ENCODE measurements at places on chromosomes 3 and 15. TPM values are rescaled to one million over a fixed set of nuclear protein-coding genes. Genes with fewer than 3 reads are reported as not detected.
A peak's percentile ranks its signal among the peaks of the same experiment; 100 is the strongest.

DNA sequence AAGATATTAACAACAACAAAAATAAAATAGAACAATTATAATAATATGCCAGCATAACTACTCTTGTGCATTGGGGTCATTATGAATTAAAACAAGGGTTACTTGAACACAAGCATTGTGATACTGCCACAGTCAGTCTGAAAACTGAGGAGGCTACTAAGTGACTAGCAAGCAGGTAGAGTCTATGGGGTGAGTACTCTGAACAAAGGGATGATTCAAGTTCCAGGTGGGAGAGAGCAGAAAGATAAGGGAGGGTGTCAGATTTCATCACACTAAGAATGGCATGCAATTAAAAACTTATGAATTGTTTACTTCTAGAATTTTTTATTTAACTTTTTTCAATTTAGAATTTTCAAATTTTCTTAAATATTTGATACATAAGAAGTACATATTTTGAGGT lies 754.4 kb upstream of the GOLIM4 start:
- no peaks in the 10 kb centered on the region for H3K36me3 ChIP-seq
- H3K4me1 ChIP-seq: no peaks in the 10 kb centered on the region
- DNase-seq: no peak
- H3K4me3 ChIP-seq: no peak overlapping the region
- H3K27ac ChIP-seq: no peak overlapping the region

DNA sequence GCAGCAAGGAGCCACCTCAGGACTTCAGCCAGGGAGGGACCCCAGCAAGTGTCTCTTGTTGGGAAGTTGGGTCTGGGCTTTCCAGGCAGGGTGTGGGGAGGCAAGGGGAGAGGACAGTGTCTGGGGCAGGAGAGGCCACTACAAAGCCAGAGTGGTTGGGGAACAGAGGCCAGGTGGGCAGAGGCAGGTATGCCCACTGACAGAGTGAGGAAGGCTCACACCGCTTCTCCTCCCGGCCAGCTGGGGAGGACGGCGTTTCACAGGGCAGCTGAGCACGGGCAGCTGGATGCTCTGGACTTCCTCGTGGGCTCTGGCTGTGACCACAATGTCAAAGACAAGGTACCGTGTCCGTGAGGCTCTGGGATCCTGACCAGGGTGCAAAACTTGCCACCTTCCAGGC lies 15.0 kb downstream of the ANKDD1A start:
- H3K27me3 ChIP-seq: no peaks in the 10 kb centered on the region
- no peaks in the 10 kb centered on the region for H3K36me3 ChIP-seq
- no peak overlapping the region for H3K4me3 ChIP-seq
- H3K4me1 ChIP-seq: peaks cover 4% of the 10 kb centered on the region
- no peak for DNase-seq
- H3K27ac ChIP-seq: no peak overlapping the region

The FGF7 gene
- 102 TPM for total RNA-seq

DNA sequence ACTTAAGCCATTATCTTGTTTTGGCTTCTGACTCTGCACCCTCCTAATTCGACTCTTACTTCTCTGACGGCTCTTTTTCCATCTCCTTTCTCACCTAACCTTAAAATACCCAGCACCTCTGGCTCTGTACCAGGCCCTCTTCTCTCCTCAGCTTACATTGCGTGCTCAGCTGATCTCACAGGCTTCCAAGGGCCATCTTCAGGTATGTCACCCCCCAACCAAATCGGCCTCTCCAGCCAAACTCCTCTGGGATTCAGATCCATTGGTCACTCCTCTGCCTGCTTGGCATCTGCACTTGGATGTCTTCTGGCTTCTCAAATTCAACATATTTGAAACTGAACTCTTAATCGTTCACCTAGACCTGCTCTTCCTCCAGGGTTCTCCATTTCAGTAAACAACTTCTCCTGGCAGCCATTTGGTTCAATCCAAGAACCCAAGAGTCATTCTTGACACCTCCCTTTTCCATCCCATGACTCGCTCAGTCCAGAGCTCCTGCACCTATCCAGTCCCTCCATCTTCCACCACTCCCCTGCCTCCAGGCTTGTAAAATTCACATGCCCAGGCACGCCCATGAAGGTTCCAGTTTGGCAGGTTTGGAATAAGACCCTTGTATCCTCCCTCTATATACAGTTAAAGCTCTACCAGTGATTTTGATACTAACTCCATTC lies 35.2 kb upstream of the SLC41A3 start:
- no peaks in the 10 kb centered on the region for H3K27me3 ChIP-seq
- no peaks in the 10 kb centered on the region for H3K36me3 ChIP-seq
- no peak for DNase-seq
- H3K4me1 ChIP-seq: no peaks in the 10 kb centered on the region
- H3K27ac ChIP-seq: no peak overlapping the region
- no peak overlapping the region for H3K4me3 ChIP-seq

DNA sequence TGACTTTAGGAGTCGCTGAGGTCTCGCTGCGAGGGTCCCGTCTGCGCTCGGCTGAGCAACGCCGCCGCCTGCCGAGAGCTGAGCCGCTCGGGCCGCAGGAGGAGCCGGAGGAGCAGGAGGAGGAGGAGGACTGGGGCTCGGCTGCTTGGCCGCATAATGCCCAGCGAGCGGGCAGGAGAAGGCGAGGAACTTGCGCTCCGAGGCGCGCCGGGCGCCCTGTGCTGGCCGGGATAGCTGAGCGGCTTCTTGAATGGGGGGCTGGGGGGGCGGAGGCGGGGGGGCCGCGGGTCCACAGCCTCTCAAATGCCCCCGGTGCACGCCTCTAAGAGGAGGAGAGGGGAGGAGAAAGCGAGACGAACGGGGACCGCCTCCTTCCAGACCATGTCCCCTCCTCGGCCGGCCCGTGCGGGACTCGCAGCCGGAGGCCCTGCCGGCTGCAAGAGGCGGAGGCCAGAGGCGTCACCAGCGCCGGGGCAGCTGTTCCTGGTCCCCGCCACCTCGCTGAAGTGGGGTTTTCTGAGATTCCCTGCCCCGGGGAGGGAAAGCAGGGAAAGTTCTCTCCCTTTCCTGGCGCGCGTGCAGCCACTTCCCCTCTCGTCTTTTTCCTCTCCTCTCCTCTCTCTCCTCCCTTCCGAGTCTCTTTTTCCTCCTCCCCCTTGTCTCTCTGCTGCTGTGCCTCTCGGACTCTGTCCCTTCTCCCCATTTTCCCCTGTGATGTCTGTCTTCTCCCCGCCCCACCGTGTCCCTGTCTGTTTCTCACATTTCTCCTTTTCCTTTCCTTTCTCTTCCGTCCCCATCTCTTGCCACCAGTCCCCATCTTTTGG lies at the start of gene ADAMTS9:
ADAMTS9 (minus strand) TSS at position 220 of the 824 bp plus-strand sequence. CDS start 343 bp downstream, outside the sequence.
- peaks cover 6% of the 10 kb centered on the region for H3K4me1 ChIP-seq
- H3K36me3 ChIP-seq: no peaks in the 10 kb centered on the region
- peak; percentile 57 for DNase-seq
- no peaks in the 10 kb centered on the region for H3K27me3 ChIP-seq
- peak within 1 kb of the TSS; percentile 98 for H3K27ac ChIP-seq

- no peak overlapping the region for H3K27ac ChIP-seq
- H3K36me3 ChIP-seq: no peaks in the 10 kb centered on the region
- H3K4me3 ChIP-seq: no peak overlapping the region
- no peaks in the 10 kb centered on the region for H3K4me1 ChIP-seq
Measured at GRCh38 chr3:87270908-87271700, 5.3 kb downstream of the POU1F1 start.

The ASB14 gene
- total RNA-seq: not detected

GRCh38 chr3:126998320-126998719 lies 15.4 kb downstream of the PLXNA1 start:
- DNase-seq: no peak
- H3K4me1 ChIP-seq: peaks cover 63% of the 10 kb centered on the region
- H3K27ac ChIP-seq: peak overlapping the region; percentile 85

DNA sequence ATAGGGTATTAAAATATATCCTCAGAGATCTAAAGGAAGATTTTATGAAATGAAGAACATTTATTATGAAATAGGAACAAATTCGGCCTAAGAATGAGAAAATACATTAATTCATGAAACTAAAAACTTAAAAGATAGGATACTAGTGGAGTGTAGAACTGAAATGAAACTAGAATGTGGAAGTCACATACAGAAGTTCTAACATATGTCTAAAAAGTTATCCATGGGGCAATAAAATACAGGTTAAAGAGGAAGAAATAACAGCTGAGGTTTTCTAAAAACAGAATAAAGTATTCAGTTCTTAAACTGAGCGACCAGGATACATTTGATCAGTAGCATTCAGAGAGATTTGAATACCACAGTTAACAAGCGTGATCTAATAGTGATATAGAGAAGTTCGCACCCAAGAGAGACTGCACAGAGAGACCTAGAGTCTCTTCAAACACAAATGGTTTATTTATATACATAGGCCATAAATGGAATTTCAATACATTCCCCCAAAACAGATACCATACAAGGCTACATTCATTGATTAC lies 85.9 kb downstream of the FEZF2 start:
- H3K36me3 ChIP-seq: peaks cover 7% of the 10 kb centered on the region
- H3K27me3 ChIP-seq: no peaks in the 10 kb centered on the region
- H3K27ac ChIP-seq: no peak overlapping the region
- H3K4me3 ChIP-seq: no peak overlapping the region
- no peaks in the 10 kb centered on the region for H3K4me1 ChIP-seq

GRCh38 chr3:171213907-171214306 lies 187.4 kb upstream of the SLC2A2 start:
- DNase-seq: no peak
- no peaks in the 10 kb centered on the region for H3K4me1 ChIP-seq
- H3K27me3 ChIP-seq: no peaks in the 10 kb centered on the region
- no peak overlapping the region for H3K27ac ChIP-seq
- no peak overlapping the region for H3K4me3 ChIP-seq
- no peaks in the 10 kb centered on the region for H3K36me3 ChIP-seq

DNA sequence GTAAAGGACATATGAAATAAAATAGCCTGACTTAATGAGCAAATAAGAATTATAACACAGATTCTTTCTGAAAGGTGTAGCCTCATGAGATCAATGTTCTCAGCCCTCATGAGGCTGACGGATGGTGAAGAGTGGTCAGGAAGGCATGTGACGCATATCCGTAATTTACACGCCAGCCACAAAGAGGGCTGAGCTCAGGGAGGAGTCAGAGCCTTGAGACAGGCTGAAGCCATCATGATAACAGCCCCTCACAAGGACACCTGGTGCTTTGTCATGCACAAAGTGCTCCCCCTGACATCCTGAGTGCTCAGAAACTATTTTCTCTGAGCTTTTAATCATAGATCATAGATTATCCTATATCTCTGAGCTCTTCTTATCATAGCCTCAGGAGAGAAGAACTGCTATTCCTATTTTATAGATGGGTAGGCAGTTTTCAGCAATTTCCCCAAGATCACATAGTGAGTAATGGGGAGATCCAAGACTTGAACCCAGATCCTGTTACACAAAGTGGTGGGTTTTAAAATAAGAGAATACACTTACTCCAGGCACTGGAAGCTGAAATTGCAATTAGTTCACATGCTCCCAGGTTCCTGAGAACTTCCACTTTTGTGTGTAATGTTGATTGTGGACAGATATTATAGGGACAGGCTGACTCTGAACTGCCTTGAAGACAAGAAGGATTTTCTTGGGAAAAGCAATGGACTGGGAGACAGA lies 267.1 kb downstream of the RPLP1 start:
- H3K27me3 ChIP-seq: no peaks in the 10 kb centered on the region
- DNase-seq: peak; percentile 29
- H3K4me3 ChIP-seq: no peak overlapping the region
- no peaks in the 10 kb centered on the region for H3K4me1 ChIP-seq

The ADCY5 gene
- total RNA-seq: 27.4 TPM

DNA sequence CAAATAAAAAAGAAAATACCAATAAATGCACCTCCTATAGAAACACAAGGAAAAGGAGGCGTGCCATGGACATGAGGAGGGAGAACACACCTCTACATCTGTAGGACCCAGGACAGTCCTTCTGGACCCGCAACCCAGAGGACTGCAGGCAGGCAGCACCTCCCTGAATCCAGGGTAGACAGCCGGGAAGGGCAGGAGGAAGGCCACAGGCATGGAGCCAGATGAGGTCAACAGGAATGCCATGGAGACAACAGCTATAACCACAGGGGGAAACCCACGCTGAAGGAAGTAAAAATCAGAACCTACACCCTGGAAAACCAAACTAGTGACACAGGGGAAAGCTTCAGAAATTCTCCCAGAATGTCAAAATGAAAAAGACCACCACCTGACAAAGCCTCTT lies 248.8 kb upstream of the NSMCE3 start:
- H3K4me3 ChIP-seq: no peak overlapping the region
- no peaks in the 10 kb centered on the region for H3K36me3 ChIP-seq
- H3K4me1 ChIP-seq: no peaks in the 10 kb centered on the region

GRCh38 chr3:60094392-60094947 lies 1044.6 kb upstream of the CFAP20DC start:
- H3K4me3 ChIP-seq: no peak overlapping the region
- DNase-seq: no peak
- H3K36me3 ChIP-seq: no peaks in the 10 kb centered on the region

- DNase-seq: no peak
- no peaks in the 10 kb centered on the region for H3K27me3 ChIP-seq
- H3K4me3 ChIP-seq: no peak overlapping the region
- H3K27ac ChIP-seq: no peak overlapping the region
- H3K4me1 ChIP-seq: no peaks in the 10 kb centered on the region
Measured at GRCh38 chr3:168801794-168802193, 706.1 kb upstream of the GOLIM4 start.

The NBEAL2 gene
- total RNA-seq: 92.1 TPM

DNA sequence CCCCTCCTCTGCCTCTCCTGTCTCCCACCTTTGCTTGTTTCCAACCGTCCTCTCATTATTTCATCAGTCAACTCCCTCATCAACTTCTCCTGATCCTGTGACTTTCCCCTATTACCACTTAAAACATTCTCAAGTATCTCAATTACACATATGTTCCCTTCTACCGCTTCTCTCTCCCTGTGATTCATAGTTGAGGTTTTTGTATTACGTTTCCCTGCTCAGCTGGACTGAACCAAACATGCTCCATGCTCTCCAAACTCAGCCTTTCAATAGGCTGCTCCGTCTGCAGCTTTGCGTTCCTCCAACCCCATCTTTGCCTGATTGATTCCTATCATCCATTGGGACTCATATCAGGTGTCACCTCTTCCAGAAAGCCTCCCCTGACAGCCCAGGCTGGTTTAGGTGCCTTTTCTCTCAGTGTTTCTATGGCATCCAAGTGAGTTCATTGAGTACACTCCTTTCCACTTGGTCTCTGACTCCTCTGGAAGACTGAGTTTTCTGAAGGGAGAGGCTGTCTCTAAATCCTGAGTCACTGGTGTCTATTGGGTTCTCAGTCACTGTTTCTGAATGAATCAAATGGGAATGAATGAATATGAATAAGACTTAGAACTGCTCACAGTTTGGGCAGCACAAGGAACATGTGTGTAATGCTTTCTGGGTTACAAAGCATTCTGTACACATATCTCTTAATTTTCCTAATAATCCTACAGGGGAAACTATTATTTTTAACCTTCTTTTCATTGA lies 56.4 kb downstream of the PLD1 start:
- DNase-seq: no peak
- H3K36me3 ChIP-seq: no peaks in the 10 kb centered on the region
- no peaks in the 10 kb centered on the region for H3K4me1 ChIP-seq
- no peak overlapping the region for H3K27ac ChIP-seq
- H3K27me3 ChIP-seq: no peaks in the 10 kb centered on the region

All from tibial nerve (tissue), 4 donors.